Fibroblast of skin of back (primary cell): ENCODE measurements at places on chromosomes 3 and 15.

DNA sequence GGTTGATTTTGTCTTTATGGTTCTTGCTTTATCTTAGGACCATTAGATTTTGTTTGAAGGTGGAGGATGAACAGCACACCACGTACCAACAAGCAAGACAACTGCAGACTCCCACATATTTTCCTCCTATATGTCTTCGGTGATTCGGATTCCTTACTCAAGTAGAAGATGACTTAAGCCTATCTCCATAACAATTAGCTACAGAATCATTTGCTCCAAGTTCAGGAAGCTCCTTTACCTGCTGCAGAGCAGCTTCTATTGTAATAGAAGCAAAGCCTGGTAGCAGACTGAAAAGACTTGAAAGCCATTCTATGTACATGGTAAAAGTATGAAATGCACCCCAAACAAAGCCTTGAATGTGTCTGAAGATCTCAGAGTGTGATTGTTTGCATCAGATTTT, 229.0 kb downstream of the SOX2 start:
- DNase-seq = no peak

- no peak for DNase-seq
Measured at GRCh38 chr3:82354228-82354627, 592.8 kb upstream of the GBE1 start.

DNA sequence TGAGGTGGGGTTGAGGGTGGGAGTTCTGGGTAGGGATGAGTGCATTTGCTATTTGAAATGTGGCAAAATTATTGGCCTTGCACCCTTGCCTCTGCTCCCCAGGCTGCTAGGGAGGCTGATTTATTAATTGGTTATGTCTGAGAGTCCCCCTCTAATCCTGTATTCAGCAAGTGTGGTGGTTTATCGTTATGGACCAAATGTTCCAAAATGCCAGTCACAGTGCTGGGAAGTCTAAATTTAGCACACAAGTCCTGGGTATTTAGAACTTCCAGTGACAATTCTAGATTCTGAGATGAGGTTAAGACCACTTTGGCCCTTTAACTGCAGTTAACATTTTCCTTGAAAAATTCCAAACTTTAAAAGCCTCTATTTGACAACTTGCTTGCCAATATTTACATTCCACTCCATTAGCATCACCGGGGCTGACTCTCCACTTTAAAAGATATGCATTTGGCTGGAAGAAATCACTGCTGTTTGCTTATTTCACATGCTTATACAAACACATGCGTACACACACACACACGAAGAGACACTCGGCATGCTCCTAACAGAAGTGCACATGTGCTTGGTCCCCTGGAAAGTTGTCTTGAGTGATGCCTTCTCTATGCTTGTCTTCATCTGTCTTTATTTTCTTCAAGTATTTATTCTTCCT, 247.7 kb downstream of the IL20RB start:
- peak; percentile 6 for DNase-seq

GRCh38 chr15:62873203-62873602, 169.3 kb upstream of the TPM1 start:
- DNase-seq = peak; percentile 70

DNA sequence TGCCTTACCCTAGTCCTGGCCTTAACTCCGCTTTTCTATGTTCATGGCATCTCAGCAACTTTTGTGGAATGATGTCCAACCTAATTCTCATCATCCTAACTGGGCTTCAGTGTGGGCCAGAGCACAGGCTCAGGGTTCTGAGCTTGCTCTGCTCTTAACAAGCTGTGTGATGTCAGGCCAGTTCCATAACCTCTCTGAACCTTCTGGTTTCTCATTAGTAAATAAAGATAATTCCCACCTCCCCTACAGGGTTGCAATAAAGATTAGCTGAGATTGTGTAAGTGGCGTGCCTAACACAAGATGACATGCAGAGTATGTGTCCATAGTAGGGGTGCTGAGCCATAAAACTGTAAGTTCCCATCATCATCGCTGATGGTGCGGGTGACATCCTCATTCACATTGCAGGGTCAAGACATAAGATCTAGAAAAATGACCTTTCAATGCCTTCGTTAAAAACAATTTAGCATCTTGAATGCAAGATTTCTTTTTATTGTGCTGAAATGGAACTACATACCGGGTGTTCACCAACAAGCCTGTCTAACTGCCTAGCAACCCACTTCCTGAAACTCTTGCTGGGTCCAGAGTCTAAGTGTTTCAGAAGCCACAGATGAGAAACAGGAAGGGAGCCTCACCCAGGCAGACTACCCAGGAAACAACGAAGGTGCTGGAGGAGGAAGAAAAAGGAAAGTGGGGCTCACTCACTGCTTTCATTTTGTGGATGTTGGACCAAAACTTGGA, 36.2 kb downstream of the CDCP1 start:
- DNase-seq = no peak

DNA sequence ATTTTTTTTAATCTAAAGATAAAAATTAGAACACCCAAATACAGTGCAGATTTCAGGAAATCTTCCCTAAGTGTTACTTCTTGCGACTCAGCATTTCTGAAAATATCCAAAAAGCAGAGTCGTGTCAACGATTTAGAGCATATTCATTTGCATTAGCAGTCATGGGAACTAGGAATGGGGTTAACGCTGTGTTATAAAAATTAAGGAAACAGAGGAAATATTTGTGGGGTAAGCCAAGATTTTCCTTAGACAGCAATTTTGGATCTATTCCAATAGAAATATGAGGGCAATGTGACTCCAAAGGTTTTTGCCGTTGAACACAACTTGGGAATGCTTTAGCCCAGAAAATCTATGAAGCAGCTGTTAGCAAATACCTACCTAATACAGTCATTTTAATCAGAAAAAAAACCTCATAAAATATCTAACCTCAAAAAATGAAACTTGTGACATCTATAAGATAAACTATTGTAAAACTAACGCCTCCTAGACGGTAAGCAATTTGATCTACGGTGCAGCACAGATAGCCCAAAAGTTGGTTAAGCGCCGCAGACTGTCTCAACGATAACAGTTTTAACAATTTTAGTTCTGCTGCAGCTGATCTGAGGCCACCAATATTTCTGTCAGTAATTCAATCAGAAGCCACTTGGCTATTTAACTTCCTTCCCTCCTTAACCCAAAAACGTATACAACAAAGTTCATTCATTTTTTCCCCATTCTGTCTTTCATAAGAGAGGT, 5.8 kb upstream of the ATP11B start:
- peak; percentile 90 for DNase-seq

GRCh38 chr3:78496501-78496900, 1271.3 kb downstream of the ROBO1 start:
- DNase-seq = no peak
